ENCODE measurements at places on chromosomes 7 and 10. TPM values are rescaled to one million over a fixed set of nuclear protein-coding genes. Genes with fewer than 3 reads are reported as not detected.

- no peak for DNase-seq
These were observed 674.8 kb upstream of the C7orf33 start for GRCh38 chr7:147915781-147916180.

DNA sequence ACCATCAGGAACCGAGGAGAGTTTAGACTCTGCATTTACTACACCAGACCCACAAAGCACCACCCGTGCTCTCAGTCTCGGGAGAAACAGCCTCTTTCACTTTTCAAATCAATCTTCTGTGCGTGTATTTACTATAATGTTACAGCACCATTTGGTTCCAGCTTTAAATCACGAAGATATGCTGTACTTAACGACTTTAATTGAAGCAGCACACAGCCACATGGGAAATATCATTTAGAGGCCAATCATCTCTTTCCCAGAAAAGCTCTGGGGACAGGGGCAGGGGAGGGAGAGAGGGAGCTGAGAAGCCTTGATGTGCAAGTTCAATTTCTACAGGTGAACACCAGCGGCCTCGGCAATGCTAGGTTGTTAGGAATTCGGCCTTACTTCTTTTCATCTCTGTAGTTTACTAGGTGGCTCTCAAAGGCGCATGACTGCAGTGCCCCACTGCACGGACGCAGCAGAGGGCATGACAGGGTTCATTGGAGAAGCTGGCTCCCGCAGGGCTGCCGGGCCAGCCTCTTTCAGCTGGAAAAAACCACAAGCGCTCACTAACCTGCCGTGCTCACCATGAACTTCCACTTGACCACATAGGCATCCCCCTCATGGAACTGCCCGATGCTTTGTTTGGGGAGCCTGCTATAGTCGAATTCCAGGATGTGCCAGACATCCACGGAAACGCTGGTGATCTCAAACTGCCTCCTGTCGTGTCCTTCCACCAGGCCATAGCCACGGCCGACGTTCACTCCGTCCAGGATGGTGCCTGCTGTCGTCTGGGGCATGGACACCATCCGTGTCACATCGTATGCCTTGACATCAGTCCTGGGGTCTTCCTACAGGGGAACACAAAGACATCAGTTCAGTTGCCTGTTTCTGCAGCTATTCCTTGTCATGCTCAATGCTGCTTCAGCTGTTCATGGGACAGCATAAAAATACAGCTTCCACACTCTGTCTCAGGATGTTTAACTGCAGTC, 154.5 kb downstream of the SVIL start:
- DNase-seq: no peak

DNA sequence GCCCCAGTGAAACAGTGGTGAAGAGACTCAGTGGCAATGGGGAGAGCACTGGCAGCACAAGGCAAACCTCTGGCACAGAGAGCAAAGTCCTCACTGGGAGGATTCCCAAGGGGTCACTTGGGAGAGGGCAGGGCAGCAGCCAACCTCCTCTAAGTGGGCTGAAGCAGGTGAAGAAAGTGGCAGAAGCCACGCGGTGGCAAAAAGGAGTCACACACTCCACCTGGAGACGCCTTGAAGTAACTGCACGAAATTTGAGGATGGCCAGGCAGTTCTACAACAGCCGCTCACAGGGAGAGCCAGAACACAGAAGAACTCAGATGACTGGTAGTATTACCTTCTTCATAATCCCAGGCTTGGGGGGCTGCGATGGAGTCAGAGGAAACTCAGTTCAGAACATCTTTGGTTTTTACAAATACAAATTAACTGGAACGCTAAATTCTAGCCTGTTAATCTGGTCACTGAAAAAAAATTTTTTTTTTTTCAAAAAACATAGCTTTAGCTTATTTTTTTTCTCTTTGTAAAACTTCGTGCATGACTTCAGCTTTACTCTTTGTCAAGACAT, 574 bp upstream of the IL6 start:
- DNase-seq: peak; percentile 77

- DNase-seq: peak; percentile 98
These were observed 23.3 kb downstream of the BPGM start for GRCh38 chr7:134669845-134670373.

- no peak for DNase-seq
These were observed 181.4 kb upstream of the SHH start for GRCh38 chr7:155993420-155994278.

DNA sequence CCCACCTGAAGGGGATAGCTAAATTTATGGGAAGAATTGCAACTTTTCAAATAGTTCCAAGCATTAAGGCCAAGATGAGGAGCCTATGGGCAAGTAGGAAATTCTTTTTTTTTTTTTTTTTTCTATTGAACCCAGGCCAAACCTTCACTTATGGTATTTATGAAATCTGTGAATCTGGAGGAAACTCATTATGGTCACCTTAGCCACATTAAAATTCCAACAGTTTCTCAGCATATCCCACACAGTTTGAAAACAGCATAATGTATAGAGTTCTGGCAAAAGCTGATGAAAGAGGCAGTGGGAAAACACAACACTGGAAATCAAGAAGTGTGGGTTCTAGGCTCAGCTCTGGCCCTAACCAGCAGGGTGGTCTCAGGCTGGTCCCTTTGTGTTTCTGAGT, 236.9 kb downstream of the PTEN start:
- DNase-seq: no peak

DNA sequence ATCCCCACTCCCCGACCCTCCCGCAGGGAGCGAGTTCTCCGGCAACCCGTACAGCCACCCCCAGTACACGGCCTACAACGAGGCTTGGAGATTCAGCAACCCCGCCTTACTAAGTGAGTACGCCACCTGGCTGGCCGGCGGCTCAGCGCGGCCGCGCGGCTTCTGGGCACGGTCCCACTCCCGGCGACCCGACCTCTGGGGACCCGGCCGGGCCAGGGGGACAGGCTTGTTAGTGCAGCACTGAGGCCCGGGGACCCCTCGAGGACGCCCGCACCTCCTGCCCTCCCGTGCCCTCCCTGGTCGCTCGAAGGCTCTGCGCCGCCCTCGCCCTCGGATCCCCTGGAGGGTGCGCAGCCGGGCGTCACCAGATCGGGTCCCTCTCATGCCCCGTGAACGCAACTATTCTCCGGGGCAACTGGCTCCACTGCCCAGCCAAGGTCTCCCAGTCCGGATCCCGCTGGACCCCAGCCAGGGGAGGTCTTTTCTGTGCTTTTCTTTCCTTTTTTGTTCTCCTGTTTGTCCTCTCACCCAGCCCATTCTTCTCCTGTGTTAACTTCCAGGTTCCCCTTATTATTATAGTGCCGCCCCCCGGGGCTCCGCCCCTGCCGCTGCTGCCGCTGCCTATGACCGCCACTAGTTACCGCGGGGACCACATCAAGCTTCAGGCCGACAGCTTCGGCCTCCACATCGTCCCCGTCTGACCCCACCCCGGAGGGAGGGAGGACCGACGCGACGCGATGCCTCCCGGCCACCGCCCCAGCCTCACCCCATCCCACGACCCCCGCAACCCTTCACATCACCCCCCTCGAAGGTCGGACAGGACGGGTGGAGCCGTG, 81.8 kb downstream of the PAX2 start:
- DNase-seq: peak; percentile 19

GRCh38 chr7:33221390-33221789, 92.0 kb downstream of the BBS9 start:
- DNase-seq: no peak

DNA sequence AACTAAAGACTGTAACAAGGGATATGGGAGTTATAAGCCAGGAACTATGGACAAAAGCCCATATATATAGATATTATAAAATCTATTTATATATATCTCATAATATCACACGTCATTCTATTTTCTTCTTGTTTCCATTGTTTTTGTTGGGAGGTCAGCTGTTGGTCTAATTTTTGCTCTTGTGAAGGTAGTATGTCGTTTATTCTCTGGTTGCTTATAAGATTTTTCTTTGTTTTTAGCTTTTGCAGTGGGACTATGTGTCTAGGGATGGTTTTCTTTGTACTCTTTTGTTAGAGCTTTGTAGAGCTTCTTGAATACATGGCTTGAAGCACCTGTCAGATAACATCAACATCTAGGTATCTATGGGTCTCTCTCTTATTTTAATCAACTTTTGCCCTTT, 14.0 kb downstream of the ARL4A start:
- no peak for DNase-seq

GRCh38 chr7:26686448-26686981, 177.9 kb downstream of the SKAP2 start:
- peak; percentile 31 for DNase-seq

- peak; percentile 12 for DNase-seq
These were observed 323.8 kb downstream of the GPR158 start for GRCh38 chr10:25498645-25499044.

Gene SRGN
- polyA plus RNA-seq: 2.0 TPM

Gene SPDYE1
- polyA plus RNA-seq: not detected

Gene TACR2
- 0.08 TPM for polyA plus RNA-seq

Gene NKX2-3
- not detected for polyA plus RNA-seq

Gene CPA1
- polyA plus RNA-seq: not detected
